ENCODE measurements at places on chromosomes 1 and 21.

GRCh38 chr21:15839601-15840000 lies 109.8 kb downstream of the USP25 start:
- no peak for DNase-seq

DNA sequence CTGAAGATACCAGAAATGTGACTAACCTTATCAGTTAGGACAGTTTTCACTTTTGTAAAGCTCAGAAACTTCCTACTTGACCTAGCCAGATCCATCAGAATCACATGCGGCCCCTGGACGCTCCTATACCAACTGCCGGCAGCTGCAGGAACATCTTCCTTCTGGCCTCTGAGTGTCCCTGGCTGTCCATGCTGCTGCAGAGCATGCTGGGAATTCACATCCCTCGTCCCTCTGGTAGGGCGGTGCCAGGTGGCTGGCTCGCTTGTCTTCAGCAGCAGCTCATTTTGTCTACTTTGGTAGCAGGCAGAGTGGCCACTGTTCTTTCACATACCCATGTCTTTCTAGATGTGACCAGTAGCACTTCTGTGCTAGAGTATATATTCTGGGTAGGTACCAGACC lies 34.4 kb downstream of the HHAT start:
- no peak for DNase-seq

- DNase-seq: no peak
Measured at GRCh38 chr1:223819730-223820514, 25.8 kb downstream of the TP53BP2 start.

DNA sequence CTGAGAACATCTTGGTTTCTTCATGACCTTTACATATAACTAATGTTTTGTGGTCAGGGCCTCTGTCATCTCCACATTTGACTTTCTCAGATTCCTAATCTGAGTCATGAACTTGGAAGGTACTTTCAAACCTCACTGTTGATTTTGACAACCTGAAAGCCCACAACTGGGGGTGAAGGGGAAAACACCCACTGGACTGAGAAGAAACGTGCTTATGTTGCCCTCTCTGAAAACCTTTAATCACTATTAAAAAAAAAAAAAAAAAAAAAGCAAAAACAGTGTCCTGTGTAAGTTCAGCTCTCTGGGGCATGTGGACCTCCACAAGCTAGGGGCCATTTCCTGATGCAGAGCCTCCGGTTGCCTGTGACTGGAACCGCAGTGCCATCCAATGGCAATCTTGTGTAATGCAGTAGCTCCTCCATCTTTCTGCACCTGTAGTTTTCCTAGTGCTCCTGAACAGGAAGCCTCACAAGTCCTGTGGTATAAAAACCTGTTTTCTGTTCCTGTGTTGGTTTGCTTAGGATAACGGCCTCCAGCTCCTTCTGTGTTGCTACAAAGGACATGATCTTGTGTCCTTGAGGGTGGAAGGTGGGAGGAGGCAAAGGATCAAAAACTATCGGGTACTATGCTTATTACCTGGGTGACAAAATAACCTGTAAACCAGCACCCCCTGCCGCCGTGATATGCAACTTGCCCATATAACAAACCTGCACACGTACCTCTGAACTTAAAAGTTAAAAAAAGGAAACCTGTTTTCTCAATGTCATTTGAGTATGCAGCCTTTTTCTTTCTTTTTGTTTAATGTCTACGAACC lies 124.5 kb downstream of the ZNF648 start:
- DNase-seq: peak; percentile 13

GRCh38 chr1:68459091-68459490 lies 9.3 kb upstream of the RPE65 start:
- no peak for DNase-seq

DNA sequence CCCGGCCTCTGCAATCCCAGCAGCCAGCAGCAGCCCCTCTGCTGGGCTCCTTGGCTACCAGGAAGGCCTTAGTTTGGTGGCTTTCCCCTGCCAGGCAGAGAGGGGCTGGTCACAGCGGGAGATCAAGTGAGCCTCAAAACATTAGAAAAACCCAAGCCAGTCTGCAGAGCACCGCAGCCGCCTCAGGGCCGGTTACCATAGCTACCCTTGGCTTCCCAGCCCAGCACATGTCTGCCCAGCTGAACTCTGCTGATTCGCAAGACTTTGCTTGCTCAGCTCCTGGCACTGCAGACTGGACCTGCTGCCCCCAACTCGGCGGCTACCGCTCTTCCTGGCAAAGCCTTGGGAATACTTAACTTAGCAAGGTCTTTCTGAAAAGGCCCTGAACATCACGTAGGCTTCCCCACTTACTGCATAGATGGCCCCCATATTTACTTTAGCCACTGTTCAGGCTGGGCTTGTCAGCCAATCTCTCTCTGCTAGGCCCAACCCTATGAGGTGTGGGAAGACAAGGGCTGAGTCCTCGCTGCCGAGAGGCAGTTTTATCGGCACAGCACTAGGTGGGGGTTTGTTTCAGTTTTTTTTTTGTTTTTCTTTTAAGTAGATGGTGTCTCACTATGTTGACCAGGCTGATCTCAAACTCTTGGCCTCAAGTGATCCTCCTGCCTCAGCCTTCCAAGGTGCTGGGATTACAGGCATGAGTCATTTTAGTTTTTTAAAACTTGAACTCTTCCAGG lies 28.6 kb upstream of the PLEKHG5 start:
- DNase-seq: no peak

GRCh38 chr1:194279975-194280374 lies 1093.6 kb upstream of the B3GALT2 start:
- no peak for DNase-seq

DNA sequence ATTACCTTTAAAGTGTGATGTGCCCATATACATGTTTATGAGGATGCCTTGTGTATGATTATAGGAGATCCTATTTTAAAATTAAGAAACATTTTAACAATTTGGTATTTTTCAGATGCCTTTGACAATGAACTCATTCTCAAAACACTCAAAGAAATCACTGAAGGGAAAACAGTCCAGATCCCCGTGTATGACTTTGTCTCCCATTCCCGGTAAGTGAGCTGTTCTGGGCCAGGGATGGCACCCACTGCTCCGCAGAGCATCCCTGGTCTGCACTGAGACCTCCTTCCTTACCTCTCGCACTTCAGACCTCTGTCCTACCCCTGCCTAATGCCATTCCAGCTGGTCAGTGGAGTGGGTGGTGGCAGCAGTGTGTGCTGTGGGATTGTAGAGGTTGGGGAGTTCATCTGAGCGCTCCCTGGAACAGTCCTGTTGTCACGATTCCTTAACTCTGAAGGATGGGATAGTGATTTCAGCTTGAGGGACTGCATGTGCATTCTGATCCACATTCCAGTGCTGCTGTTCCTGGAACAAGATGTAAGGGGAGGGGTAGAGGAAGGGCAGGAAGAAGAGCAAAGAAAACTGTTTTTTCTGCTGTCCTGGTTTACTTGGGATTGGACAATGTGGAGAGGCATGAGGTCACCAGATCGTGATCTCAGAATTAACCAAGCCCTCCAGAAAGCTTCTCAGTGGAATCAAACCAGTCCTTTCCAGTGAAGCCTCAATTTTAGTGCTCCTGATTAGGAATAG lies 63.9 kb downstream of the UCK2 start:
- no peak for DNase-seq

DNA sequence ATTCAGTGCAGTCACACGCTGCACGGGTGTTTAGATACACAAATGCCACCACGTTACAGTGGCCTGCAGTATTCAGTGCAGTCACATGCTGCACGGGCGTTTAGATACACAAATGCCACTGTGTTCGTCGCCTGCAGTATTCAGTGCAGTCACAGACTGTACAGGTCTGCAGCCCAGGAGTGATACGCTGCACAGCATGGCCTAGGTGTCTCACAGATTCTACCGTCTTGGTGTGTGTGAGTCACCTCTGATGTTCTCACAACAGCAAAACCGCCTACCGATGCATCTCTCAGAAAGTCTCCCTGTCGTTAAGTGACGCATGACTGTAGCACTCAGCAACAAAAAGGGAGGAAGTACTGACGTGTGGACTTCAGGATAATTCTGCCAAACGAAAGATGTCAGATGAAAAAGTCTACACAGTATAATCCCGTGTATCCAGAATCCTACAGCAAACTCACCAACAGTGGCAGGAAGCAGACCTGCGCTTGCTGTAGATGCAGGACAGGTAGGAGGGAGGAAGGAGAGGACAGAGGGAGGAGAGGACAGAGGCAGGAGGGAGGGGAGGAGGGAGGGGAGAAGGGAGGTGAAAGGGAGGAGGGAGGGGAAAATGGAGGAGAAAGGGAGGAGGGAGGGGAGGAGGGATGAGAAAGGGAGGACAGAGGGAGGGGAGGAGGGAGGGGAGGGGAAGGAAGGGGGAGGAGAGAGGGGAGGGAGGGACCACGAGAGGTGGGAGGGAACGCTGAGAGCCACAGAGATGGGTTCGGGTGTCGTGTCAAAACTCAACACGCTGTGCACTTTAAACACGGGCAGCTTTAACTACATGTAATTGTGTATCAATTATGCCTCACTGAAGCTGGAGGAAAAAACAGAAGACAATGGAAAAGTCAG lies 36.3 kb upstream of the PCBP3 start:
- DNase-seq: peak; percentile 35

DNA sequence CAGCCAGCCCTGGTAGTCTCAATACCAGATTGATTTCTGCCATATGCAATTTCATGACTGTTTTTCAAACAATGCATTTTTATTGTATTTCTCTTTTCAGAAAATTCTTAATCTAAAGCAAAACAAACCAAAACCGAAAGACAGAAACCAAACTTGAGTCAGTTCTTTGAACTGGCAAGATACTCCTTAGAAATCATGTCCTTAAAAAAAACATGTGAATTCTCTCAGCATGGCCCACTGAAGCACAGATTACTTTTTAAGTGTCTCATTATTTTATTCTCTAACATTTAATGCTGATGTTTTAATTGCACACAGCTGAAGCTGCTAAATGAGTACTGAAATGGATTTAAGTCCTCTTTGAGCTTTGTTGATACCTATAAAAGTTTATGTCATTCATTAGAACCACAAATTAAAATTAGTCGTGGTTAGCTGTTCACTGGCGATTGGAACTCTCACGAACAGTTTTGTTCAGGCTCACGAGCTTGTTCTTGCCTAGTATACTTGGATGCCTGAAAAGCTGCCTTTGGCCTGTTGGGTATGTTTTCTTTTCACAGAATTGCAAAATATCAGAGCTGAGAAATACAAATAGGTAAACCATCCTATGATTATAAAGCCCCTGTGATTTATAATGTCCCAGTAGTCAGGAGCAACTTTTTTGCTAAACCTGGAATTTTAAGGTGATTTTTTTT lies 87.5 kb downstream of the CAMTA1 start:
- DNase-seq: no peak

DNA sequence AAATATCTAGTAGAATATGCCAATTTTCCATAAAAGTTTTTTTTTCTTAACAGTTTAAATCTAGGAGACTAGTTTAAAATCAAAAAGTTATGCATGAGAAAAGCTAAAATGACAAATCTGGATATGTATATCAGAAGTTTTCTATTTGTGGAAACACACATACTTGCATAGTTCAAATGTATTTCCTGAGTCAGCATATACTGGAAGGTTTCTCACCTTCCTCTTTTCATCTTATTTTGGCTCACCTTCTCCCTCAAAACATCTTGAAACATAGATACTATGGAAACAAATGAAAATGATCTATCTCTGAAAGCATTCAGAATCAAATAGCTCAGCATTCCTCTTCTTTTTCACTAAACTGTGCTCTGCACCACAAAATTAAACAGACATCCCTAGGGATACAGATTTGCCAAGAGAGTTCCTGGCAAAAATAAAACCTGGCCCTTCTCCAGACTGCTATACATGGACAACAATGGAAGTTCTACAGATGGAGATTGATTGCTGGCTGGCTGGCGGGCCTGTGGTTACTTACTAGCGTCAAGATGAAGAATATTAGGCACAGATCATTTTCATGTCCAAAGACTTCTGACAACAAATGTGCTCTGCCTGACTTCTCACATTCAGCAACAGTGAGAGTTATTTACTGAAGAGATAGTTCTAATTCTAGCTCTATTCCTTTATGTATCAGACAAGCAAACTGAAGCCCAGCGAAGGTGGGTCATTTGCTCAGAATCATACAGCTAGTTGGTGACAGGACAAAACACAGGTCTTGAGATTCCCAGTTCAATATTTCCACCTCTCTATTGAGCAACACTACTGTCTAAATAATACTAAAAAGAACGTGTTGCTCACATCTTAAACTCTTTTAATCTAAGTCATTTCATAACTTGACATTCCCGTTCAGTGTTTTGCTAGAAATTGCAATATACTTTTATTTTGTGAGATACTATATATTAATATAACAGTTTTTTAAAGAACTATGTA lies 26.6 kb downstream of the DIPK1A start:
- no peak for DNase-seq

DNA sequence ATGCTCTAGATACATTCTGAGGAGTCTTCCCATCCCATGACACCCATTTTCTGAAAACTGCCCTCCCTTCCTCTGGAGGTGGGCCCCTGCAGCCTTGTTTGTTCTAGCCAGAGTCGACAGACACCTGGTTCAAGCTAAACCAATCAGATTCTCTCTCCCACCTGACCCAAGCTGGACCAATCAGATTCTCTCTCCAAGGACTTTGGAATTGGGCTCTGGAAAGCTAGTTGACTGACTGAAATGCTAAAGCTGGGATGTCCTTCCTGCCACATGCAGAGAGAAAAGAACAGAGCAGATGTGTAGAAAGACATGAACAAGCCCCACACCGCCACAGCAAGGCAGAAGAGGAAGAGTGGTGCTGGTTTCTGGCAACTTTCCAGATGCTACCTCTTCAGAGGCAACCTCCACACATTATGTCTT lies 24.6 kb downstream of the ASAP3 start:
- DNase-seq: no peak

- DNase-seq: no peak
Measured at GRCh38 chr1:1309251-1310108, 1.1 kb downstream of the PUSL1 start.

DNA sequence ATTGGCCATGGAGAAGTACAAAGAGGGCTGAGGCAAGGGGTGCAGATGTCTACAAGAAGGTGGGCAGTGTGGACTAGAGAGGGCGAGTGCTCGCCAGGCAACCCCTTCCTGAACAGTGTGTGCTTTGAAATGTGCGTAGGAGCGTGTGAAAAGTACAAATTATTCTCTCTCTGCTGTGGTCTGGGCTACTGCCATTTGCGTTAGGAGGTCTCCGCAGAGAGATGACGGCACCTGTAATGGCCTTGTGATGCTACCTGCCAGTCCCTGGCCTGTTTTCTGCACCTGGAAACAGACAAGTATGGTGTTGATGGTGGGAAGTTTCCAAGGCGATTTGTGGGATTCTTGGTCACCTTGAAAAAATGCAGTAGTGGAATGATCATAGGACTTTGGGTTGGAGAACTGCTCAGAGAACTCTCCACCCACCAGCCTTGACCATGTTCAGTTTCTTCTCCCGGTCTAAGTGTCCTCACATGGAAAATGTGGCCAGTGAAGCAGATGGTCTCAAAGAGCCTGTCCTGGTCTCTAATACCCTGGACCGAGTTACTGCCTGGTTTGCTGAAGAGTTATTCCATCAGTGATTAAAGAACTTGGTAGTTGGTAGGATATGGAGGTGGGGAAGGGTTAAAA lies 74.5 kb downstream of the MRPS6 start:
- no peak for DNase-seq

DNA sequence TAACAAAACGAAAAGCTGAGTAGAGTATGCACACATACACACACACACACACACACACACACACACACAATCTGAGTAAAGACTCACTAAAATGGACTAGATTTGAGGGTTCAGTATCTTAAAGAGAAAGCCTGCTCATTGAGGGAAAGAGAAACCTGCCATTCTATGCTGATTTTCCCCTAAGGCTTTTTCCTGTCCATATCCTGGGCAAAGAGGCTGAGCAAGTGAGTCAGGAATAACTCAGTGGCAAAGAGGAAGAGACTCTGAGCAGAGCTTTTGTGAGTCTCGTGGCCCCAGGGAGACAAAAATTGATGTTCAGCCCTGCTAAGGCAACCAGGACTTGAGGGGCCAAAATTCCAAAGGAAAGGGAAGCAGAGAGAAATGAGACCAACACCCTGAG lies 37.3 kb upstream of the RUNX1 start:
- DNase-seq: peak; percentile 72
